ENCODE measurements at places on chromosomes 5 and 9.

DNA sequence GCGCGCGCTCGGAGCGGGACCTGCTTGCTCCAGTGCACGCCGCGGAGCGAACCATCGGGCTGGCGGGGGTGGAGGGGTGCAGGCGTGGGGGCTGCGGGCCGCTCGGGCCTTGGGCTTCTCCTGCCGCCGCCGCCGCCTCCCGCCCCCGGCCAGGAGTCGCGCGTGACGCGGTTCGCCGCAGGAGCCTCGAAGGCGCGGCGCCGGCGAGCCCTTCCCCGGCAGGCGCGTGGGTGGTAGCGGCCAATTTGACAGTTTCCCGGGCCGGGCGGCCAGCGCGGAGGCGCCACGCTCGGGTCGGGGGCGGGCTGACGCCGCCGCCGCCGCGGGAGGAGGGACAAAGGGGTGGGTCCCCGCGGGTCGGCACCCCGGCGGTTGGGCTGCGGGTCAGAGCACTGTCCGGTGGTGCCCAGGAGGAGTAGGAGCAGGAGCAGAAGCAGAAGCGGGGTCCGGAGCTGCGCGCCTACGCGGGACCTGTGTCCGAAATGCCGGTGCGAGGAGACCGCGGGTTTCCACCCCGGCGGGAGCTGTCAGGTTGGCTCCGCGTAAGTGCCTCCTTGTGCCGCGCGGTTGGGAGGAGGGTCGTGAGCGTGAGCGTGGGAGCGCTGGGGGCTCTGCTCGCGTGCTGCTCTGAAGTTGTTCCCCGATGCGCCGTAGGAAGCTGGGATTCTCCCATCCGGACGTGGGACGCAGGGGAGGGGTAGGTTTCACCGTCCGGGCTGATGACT lies at the start of gene TJP2:
Gene TJP2, plus strand, starts transcription at position 387 of the 725 bp plus-strand sequence. Its CDS starts 96 bp downstream, at position 483.
- DNase-seq: no peak

- no peak for DNase-seq
Measured at GRCh38 chr9:114902786-114903524, 27.4 kb downstream of the TNFSF8 start.

DNA sequence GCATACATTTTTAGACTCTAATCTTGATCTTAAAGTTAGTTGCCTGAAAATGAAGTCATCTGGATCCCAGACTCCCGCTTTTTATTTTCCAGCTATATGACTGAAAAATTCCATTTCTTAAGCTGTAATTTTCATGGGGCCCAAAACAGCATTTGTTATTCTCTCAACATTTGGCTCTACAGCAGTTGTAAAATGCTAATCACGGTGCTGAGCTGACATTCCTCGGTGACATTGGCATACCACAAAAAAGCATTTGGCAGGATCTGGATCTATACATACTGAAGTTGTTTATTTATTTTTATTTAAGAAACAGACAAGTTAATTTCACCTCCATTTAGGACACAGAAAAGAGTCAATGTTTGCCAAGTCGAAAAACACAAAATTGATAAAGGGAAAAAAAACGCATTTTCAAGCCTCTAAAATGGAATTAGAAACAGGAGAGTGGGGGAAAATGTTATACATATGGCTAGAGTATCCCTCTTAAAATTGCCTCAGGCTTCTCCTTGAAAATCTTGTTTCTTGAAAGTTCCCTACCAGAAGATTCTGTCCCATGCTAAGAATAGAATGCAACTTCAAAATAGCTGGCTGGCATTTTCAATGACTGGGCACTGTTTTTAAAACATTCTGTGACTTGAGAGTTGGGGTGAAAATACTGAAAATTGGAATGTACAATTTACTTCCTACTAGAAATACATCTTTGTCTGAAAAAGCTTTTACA lies 207.5 kb upstream of the TBCA start:
- no peak for DNase-seq

- DNase-seq: no peak
Measured at GRCh38 chr5:43019614-43020398, 20.3 kb downstream of the ANXA2R start.

GRCh38 chr5:151154931-151155774 lies 2.4 kb downstream of the ANXA6 start:
- no peak for DNase-seq

- no peak for DNase-seq
Measured at GRCh38 chr9:137320555-137321384, 18.7 kb upstream of the NRARP start.

- DNase-seq: peak; percentile 80
Measured at GRCh38 chr5:168931638-168932345, 352.6 kb upstream of the PANK3 start.

DNA sequence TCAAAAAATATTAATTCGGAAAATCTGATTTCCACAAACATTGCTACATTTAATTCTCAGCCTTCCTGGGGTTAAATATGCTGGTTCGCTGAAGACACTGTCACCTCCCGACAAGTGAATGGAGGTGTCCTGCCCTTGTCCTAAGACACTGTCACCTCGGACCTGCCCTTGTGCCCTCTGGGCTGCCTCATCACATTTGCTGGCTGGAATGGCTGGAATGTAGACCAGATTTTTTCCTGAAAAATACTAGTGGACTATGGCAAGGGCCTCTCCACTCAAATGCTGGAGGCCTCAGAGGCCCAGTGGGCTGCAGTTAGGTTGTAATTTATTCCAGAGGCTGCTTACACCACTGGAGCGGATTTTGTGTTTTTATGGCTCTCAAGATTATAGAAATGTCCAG lies 28.2 kb downstream of the CACNA1B start:
- no peak for DNase-seq

- DNase-seq: no peak
Measured at GRCh38 chr5:4553130-4553529, 587.0 kb upstream of the ADAMTS16 start.

DNA sequence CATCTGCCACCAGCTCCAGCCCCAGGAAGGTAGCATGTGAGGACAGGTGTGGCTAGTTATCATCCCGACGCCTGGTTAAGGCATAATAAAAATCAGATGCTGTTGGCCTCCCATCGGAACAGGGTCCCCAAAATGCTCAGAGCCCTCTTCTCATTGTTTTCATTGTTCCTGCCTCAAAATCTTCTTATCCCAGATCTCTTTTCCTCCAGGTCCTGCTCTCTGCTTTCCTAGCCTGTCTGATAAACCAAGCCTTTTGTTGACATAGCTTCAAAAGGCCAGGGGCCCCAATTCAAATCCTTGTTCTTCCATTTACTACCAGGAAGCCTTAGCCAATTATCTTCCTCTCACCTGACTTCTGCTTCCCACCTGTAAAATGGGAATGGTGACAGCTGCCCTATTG lies 130.1 kb upstream of the ADRA1B start:
- no peak for DNase-seq

GRCh38 chr9:128383791-128384190 lies 12.6 kb downstream of the URM1 start:
- DNase-seq: no peak

DNA sequence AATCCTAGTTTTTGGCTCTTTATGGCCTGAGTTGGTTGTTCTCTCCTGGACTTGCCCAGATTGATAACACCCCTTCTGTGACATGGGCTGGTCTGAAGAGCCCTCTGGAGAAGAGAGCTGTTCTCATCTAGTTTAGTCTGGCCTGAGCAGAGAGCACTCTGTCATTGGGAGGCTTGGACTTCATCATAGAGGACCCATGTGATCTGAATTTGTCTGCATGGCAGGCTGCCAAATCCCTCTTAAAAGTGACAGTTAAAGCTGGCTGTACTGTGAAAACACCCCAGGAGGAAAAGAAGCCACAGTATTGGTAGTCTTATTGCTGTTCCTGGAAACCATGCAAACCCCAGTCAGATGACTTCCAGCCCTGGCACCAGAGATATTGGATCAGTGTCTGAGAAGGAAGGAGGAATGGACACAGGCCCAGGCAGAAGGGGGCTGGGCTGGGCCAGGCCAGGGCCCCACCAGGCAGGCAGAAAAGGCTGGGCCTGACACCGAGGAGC lies 3.7 kb upstream of the WDR31 start:
- DNase-seq: no peak

DNA sequence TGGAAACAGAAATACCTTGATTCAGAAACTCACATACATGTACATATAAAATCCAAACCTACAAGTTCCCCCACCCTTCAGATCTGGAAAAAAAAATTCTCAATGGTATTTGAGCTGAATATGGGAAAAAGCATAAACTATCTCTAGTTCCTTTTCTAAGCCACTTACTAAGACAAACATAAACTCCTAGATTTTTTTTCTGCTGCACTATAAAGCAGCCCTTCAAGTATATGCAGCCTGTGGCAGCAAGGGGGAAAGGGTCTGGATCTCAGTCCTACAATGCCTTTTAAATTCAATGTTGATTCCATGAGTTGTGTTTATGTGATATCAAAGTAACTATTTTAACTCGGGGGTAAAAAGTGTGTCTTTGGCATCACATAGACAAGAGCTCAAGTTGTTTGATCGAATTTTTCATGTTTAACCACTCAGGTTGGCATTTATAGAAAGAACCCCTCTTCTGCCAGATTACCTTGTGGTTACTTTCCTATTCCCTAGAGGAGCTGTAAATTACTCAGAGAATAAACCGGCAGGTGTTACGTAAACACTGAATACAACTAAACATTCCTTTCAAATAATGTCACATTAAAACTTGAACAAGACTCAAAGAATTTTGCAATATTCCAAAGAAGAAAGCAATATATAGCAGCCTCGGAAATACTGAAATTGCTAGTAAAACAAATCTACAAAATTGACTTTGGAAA lies 91.8 kb upstream of the FER start:
- no peak for DNase-seq

DNA sequence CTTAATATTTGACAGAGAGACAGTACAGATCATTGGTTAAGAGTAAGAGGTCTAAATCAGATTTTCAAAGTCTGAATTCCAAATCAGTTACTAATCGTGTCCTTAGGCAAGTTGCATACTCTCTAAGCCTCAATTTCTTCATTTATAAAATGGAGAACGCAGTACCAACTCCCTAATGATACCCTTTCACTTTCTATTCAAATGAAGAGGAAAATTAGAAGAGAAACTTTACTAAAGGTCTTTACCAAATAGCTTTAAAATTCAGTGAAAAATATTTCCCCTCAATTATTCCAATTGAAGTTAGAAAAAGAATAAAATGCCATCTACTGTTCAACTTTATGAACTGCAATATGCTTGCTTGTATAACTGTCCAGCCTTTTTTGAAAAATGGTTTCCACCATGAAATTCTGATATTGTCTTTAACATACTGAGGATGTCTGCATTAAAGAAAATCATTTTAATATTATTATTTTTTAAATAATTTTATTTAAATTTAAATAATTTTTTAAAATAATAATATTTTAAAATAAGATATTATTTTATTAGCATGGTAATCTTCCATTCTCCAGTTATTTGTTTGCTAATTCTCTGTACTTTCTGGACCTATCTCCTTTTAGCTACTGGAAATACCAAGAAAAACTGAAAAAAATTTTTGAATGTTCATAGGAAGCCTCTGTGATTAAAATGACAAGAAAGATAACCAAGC lies 36.0 kb downstream of the POC5 start:
- DNase-seq: no peak

DNA sequence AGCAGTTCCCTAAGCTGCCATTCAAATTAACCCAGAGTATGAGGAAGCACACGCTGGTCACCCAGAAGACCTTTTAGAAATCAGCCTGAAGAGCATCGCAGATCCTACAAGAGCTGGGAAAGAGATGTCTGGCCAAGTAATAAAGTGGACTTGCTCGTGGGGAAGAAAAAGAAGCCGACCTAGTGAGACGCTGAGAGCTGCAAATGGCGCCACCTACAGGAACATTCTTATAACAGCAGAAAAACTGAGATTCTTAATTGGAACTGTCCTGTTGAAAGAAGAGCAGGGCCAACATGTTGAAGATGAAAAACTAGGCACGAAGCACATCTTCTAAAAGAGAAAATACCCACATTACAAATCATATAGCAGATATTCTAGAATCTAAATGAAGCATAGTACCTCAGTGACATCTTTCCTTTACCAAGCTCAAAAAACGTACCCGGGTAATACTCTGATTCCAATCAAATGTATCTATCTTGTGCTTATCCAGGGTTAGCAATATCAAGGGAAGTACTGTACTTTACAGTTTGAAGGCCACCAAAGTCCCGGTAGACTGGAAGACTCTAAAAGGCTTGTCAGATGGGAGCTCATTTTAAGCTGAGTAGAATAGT lies 3.9 kb upstream of the GNAQ start:
- DNase-seq: peak; percentile 45

DNA sequence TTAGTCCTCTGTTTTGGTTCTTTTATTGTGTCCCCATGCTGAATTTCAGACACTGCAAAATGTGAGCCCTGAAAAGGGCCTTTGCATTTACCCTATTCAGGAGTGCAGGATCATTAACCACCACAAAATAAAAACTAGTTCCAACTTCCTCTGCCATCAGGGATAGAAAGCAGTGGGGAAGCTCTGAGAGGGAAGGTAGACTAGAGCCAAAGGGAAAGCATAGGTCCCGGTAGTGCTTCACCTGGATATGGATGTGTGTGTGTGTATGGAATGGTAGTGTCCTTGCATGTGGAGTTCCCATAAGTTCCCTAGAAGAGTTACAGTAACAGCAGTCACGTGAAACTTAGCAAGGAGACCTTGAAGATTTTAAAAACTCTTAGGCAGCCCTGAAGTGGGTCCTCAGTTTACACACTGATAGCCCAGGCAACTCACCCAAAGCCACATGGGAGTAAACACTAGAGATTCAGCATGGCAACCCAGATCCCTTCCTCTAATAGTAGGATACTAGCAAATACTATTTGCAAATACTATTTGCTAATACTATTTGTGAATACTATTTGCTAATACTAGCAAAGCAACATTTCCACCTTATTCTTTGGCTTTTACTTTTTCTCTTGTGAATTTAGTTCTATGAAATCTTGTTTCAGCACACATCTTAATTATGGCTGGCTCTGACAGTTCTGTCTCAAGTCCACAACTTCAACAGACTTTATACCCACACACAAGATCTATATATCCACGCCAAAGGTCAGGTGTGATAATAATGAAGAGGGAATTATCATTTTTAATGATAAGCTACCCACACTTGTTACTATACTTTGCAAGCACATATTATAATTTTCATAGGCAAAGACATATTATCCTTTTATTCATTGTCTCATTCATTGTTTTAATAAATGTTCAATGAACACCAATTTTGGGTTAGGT lies 70.4 kb upstream of the IFNE start:
- no peak for DNase-seq

GRCh38 chr9:37710046-37710445 lies 43.6 kb upstream of the TRMT10B start:
- DNase-seq: no peak

GRCh38 chr9:98603821-98604383 lies 104.8 kb downstream of the GABBR2 start:
- DNase-seq: no peak

GRCh38 chr9:97543561-97543960 lies 42.1 kb downstream of the TMOD1 start:
- DNase-seq: no peak

- DNase-seq: no peak
Measured at GRCh38 chr9:121823451-121824169, 172.2 kb downstream of the DAB2IP start.

- DNase-seq: peak; percentile 4
Measured at GRCh38 chr5:56986626-56986947, 34.7 kb upstream of the MIER3 start.

DNA sequence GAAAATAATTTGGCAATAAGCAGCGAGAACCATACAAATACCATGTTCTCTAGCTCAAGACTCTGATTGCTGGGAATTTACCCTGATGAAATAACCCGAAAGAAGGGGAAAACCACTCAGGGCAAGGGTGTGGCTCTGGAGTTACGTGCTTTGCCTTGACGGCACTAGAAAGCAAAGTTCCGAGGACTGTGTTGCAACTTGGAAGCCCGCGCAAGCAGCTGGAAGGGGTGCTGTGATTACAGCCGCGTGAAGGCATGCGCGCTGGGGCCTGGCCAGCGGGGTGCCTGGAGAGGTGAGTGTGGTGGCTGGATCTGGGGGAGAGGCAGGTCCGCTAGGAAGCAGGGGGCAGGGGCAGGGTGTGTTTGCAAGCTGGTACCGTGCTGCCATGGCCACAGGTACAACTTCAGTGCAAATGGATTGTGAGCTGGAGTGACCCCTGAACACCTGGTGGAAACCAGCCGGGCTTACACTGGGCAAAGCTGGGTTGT lies 52.6 kb upstream of the CNOT6 start:
- DNase-seq: no peak
